ENCODE measurements at places on chromosomes 12 and 14.

DNA sequence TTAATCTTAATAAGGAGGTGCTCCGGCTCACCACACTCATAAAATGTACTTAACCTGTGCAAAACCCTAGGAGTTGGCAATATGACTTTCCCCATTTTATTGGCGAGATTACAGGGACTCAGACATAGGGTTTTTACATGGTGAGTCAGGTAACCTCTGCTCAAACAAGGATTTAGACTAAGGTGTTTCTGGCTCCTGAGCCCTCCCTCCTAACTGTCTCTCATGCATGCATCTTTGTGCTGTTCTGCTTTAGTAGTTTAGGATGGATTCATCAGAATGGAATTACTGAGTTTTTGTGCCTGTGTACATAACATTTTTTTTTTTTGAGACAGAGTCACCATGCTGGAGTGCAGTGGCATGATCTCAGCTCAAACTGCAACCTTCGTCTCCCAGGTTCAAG lies 993.3 kb upstream of the TMEM132C start:
- no peak for DNase-seq

DNA sequence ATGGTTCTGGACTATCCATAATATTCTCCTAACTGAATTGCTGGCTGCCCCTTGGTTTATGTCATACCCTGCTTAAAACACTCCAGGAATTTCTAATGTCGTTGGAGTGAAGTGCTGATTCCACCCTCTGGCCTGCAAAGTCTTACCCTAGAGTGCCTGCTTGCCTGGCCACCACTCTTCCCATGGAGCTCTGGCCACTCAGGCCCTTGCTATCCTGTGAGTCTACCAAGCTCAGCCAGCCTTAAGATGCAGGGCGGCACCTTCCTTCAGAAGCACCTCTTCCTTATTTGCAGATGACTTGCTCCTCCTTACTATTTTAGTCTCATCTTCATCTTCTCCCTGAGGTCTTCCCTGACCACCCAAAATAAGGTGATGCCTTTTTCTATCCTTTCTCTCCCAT lies 35.3 kb downstream of the SLC6A15 start:
- DNase-seq: no peak

DNA sequence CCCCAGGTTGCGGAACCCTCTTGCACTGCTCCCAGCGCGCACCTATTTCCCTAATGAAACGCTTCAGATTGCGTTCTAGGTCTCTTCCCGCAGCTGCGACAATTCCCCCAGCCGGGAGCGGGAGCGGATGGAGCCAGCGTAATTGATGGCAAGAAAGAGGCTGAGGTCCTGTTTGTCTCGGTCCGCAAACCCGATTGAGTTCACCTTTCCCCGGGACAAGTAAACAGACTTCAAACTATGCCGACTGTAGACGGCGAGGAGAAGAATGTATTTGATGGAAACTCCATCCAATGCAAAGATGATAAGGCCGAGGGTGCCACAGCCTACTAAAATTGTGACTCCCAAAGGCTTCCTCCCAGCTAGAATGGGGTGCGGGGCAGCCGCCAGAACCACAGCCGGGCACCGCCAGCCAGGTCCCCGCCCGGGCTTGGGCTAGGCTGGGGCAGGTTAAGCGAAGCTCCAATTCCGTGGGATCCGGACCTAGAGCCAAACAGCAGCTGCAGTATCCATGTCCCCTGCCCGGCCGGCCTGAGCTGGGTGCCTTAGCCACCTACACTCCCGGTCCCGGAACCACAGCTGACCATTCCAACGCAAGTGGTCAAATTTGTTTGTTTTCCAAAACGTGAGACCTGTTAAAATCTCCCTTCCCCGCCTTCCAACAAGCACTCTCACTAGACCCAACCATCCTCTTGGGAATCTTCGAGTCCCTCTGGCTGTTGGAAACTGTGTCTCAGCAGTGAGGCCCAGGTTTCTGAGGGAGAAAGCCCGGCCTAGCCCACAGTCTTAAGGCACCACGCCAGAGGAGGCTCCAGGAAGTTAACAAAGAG lies 5.5 kb downstream of the NKX2-1 start:
- DNase-seq: no peak

DNA sequence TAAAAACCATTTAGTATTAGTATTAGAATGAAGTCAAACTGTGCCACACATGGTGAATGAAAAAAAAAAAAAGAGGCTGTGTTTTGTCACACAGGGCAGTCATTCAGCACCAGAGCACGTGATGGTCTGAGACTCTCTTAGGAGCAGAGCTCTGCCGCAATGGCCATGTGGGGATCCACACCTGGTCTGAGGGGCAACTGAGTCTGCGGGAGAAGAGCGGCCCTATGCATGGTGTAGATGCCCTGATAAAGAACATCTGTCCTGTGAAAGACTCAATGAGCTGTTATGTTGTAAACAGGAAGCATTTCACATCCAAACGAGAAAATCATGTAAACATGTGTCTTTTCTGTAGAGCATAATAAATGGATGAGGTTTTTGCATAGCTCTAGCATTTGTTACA lies 12.2 kb upstream of the BDKRB1 start:
- DNase-seq: no peak

DNA sequence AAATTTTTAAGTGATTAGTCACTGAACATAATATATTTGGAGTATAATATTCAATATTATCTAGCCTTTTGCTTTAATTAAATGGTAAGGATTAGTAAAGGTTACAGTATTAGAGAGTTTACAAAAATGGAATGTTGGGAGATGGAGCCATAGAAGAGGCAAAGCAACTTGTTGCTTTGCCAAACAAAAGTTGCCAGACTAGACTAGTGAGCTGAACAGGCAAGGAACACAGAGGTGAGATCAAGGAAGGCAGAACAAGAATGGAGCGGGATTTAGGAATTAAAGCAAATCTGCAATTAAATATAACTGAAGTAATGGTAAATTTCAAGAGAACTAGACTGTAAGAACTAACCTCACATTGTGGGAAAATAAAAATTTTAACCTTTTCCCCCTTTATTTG lies 5.1 kb downstream of the ARF6 start:
- no peak for DNase-seq

Measured in hindlimb muscle (tissue), 1 donor.